ENCODE measurements at places on chromosomes 16 and 17. TPM values are rescaled to one million over a fixed set of nuclear protein-coding genes. Genes with fewer than 3 reads are reported as not detected.

The CNGB1 gene
- not detected for total RNA-seq

The SLC52A1 gene
- total RNA-seq = not detected

The GLP2R gene
- not detected for total RNA-seq

The UMOD gene
- total RNA-seq = not detected

The HSD11B2 gene
- total RNA-seq = 0.61 TPM

The KRTAP2-2 gene
- total RNA-seq = not detected

The CCL11 gene
- total RNA-seq = not detected

The CCL1 gene
- not detected for total RNA-seq

The CCDC92B gene
- total RNA-seq = not detected

The MYO15B gene
- 0.02 TPM for total RNA-seq

The GNAO1 gene
- total RNA-seq = 2.3 TPM

GRCh38 chr17:917941-918740 lies 61.4 kb downstream of the NXN start:
- DNase-seq = no peak

GRCh38 chr16:48405907-48406306 lies 20.7 kb upstream of the SIAH1 start:
- no peak for DNase-seq

DNA sequence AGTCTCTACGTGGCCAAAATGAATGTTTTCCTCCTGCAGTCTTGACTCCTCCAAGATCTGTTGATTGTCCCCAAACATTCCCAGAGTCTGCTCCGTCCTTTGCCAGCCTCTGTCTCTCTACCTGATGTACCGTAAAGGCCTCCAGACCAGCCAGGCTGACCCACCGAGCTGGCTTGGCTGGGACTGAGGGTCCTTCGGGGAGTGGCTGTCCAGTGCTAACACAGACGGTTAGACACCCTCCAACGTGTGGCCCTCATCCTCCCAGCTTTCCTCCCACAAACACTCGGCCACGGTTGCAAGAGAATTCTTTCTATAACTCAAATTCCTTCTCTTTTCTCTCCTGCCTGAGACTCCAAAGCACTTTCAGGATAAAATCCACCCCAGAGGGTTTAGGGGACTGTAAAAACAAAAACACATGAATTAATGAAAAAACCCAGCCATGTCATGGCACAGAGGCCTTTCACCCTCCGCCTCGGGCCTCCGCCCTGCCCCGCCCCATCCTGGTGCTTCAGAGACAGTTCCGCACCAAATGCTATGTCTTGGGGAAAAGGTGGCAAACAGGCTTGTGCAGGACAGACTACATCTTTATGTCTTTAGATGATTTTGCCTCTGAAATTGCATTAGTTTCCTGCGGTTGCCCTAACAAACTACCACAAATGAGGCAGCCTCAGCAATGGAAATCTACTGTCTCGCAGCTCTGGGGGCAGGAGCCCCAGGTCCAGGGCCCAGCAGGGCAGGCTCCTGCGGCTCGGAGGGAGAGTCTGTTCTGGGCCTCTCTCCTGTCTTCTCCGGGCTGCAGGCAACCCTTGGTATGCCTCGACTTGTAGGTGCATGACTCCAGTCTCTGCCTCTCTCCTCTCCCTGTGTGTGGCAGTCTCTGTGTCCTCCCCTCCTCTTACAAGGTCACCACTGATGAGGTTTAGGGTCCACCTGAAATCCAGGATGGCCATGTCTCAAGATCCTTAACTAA lies 72.5 kb upstream of the CBX4 start:
- no peak for DNase-seq

DNA sequence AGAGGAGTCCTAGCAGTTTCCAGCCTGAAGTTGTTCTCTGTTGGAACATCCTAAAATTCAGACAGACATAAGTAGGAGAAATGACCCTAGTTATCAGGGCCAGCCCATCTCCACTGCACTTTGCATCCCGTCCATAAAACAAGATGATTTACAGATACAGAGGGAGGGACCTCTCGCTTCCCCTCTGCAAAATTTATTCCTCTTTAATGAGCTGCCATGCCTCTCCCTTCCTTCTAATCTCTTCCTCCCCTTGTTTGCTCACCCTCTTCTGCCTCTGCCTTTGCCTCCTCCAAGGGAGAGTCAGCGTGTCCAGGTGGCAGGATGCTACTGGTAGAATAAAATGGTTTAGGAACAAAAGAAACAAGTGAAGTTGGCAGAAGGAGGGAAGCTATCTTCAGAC lies 351.3 kb downstream of the SOX9 start:
- no peak for DNase-seq

GRCh38 chr17:74439691-74440567 lies 8.0 kb downstream of the GPRC5C start:
- no peak for DNase-seq

GRCh38 chr16:70605283-70605657 lies 41.1 kb upstream of the IL34 start:
- no peak for DNase-seq

DNA sequence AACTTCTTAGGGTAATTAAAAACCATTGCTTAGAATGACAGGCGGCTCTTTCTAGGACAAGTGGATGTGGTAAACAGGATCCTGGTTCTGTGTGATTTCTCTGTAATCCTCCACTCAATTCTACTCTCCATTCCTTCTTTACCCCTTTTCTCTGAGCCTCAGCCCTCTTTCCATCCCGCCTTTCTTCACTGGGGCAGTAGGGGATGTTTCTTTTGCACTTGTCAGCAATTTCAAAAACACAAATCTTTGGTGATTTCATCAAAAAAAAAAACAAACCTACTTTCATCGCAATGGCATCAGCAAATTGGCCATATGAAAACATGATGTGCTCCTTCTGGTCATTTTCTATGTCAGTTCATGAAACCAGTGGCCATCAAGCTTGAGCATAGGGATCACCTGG lies 104.6 kb downstream of the CDK5R1 start:
- no peak for DNase-seq

GRCh38 chr17:66692421-66692690 lies 142.6 kb upstream of the CACNG5 start:
- no peak for DNase-seq

DNA sequence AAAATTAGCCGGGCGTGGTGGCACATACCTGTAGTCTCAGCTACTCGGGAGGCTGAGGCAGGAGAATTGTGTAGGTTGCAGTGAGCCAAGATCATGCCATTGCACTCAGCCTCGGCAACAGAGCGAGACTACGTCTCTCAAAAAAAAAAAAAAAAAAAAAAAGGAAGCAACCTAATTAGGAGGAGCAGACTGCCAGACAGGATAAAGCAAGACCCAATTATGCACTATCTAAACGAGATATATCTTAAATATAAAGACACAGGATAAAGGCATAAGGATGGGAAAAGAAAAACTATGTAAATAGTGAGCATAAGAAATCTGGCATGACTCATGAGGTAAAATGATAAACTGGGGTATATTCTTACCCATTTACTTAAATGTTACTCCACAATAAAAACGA lies 4.9 kb downstream of the TXNDC11 start:
- no peak for DNase-seq

DNA sequence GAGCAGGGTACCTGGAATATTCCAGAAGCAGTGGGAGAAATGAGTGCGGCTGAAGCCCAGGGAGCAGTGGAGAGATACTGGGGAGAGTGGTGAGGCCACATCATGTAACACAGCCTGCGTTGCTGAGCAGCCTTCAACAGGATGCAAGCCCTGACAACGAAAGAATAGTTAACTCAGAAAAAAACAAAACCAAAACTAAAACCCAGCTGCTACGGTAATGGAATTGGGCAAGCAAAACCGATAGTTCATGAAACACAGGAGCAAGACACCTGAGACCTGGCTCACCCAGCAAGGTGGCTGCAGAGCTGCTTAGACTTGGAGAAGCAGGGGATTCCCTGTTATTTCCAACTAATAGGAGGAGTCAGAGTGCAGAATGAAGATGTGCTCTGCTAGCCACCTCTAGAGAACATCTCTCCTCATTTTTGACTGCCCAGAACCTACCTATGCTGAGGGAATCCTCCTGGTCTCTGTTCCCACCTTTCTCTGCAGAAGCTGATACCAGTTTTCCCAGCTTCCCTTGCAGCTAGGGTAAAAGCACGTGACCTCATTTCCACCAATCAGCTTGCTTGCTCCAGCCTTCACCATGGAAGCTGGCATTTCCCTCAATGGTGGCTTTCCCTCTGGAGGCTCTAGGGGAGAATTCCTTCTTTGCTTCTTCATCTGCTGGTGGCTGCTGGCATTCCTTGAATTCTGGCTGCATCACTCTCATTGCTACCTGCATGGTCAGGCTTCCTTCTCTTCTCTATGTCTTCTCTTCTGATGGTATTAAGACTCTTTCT lies 59.4 kb upstream of the XYLT1 start:
- DNase-seq = no peak

- DNase-seq = no peak
Observed at GRCh38 chr16:85441189-85441889, 171.8 kb upstream of the GSE1 start.

DNA sequence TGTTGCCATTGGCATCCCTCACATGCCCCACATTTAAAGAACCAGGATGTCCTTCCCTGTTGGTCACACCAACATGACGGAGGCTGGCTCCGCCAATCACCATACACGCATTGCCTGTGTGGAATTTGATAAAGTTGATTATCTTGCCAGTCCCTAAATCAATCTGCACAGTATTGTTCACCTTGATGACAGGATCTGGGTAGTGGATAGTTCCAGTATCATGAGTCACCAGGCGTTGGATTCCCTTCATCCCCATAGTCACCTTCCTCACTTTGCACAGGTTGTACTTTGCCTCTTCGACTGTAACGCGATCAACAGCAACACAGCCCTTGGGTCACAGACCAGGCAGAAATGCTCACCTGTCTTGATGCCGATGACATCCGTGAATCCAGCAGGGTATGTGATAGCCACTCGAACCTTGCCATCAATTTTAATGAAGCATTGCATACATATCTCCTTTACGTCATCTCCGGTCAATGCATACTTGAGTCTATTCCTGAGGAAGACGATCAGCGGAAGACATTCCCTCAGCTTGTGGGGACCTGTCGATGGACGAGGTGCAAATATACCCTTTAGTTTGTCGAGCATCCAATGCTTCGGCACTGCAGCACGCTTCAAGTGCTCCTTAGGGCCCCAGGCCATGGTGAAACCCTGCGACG lies 14.2 kb downstream of the CTRB2 start:
- DNase-seq = no peak

DNA sequence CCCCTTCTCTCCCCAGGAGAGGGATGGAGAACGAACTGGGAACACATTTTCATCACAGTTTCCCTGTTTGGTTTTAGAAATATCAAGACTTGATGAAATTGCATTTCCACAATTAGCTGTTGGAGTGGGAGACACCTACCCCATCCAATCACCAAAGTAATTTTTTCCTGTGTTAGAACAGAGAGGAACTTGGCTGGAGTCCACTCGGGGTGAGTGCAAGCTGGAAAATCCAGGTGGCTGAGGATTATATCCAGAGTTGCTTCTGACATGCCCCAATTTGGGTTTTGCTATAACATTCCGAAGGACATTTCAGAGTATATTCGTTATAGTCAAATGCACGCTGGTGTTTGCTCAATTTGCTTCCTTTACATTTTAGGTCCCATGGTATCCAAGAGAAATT lies 231.8 kb downstream of the C16orf95 start:
- no peak for DNase-seq

DNA sequence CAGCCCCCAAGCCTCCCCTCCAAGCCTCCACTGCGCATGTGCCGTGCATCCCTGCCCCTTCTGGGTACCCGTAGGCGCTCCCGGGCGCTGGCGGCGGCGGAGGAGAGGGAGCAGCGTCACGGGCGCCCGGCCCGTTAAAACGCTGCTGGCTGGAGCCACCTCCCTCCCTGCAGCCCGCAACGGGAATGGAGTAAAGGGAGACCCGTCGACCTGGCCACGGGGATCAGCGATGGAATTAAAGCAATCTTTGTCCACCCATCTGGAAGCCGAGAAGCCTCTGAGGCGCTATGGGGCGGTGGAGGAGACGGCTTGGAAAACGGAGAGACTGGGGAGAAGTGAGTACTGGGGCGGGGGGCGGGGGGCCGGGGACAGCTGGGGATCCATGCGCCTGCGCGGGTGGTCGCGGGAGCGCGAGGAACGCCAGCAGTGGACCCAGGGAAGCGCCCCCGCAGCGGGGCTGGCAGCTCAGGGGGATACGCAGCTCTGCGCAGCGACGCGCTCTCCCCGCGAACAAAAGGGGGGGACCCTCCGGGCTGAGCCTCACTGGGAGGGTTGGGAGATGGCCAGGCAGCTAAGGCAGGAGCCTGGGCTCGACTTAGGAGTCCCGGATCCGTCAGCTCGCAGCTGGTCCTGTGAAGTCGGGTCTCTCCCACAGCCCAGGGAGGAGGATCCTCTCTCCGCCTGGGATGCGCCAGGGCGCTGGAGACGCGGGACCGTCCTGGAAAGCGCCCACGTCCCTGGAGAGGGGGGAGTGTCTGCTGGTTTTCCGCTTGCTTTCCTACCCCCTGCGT lies at the start of gene BMERB1:
Gene BMERB1, plus strand, starts transcription at position 164 of the 791 bp plus-strand sequence. Its CDS starts 66 bp downstream, at position 230.
- peak; percentile 84 for DNase-seq

- no peak for DNase-seq
Observed at GRCh38 chr16:73143576-73144422, 95.9 kb upstream of the ZFHX3 start.

GRCh38 chr16:16032271-16032979 lies 83.0 kb downstream of the ABCC1 start:
- DNase-seq = no peak

- no peak for DNase-seq
Observed at GRCh38 chr16:70551788-70552187, 28.2 kb downstream of the SF3B3 start.

DNA sequence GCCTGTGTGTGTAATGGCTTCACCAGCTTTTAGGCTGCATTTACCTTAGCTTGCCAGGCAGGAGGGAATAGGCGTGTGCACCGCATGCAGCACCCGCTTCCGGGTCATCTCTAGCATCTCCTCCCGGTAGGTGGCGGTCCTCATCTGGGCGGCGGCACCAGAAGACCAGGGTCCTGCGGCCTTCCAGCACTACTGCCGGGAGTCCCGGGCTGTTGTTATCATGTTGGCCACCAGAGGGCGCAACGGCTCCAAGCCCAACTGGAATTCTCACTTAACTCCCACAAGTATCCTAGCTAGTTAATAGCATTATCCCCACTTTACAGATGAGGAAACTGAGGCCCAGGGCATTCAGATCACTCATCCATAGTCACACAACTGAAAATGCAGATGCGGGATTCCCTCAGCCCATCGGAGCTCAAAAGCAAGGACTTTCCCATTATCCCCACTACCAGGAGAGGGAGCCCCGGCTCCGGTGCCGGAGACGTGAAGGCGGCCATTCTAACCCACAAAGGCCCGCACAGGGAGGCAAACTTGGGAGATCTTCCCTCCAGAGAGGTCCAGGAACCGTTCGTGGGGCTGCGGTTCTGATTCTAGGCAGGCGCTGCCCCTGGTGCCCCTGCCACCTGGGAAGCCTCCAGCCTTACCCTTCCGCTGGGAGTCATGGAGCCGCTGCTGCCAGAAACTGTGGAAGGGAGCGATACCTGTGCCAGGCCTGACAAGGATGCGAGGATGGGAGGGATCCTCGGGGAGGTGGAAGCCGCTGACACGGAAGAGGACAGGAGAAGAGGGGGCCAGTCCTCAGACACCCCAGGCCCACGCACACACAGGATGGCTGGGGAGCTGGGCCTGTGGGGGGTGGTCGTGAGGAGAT lies 23.9 kb downstream of the LGALS9 start:
- peak; percentile 83 for DNase-seq

Measured in SJCRH30 (cell line).